ENCODE measurements at places on chromosomes 6 and 20.

DNA sequence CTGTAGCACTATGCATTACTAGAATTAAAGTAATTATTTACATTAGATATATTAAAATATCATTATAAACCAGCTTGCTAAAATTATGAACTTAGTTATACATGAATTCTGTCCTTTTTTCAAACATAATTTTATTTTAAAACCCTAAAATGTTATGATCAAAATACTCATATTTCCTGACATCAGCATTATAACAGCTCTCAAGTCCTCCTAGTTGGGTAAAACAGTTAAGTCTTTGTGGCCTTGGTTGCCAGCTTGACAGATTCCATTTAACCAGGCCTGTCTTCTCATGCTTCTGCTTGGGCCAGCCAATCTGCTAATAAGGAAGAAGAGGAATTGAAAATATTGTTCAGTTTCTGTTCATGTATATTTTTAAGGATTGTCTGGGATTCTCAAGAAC, 147.9 kb upstream of the SLC35B3 start:
- DNase-seq = no peak

- DNase-seq = no peak
Measured at GRCh38 chr6:40389254-40389653, 197.9 kb downstream of the LRFN2 start.

DNA sequence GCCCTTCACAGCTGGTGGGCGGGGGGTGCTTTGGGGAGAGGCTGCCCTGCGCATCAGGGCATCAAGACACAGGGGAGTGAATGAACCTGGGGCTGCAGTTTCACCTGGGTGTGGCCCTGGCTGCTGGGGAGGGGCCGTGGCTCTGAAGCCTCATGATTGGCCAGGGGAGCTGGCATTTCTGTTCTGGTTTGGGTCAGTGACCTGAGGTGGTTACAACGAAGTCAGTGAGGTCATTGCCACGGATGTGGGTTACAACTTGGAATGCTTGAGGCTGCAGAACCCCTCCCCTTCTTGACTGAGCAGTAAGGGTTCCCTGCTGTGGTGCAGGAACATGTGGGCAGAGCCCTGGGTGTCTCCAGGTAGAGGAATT, 3.0 kb downstream of the TCEA2 start:
- no peak for DNase-seq

GRCh38 chr20:25424536-25424935, 17.1 kb downstream of the GINS1 start:
- no peak for DNase-seq

- no peak for DNase-seq
Measured at GRCh38 chr20:23136893-23137745, 51.0 kb upstream of the CD93 start.

DNA sequence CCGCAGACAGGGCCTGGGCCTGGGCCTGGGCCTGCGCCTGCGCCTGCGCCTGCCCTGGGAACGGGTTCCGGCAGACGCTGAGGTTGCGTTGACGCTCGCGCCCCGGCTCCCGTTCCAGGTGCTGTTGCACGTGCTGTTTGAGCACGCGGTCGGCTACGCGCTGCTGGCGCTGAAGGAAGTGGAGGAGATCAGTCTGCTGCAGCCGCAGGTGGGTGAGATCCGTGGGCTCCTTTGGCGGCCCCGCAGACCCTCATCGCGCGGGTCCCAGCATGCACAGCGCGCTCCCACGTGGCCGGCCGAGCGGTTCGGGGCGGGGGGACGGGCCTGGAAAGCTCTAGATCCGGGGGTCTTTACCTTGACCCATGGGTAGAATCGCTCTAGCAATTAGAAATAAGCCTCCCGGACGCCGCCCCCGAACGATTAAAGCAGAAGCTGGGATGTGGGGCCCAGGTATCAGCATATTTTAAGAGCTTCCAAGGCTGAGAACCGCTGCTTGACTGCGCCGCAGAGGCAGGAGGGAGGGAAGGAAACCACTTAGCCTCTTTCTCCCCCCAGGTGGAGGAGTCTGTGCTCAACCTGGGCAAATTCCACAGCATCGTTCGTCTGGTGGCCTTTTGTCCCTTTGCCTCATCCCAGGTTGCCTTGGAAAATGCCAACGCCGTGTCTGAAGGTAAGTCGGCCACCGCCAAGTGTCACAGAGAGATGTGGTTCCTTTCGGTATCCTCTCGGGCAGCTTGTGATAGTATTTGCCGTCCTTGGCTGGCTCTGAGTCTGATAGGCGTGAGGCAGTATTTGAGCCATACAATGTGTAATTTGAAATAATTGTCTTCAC, 508 bp downstream of the NOP56 start:
- no peak for DNase-seq

DNA sequence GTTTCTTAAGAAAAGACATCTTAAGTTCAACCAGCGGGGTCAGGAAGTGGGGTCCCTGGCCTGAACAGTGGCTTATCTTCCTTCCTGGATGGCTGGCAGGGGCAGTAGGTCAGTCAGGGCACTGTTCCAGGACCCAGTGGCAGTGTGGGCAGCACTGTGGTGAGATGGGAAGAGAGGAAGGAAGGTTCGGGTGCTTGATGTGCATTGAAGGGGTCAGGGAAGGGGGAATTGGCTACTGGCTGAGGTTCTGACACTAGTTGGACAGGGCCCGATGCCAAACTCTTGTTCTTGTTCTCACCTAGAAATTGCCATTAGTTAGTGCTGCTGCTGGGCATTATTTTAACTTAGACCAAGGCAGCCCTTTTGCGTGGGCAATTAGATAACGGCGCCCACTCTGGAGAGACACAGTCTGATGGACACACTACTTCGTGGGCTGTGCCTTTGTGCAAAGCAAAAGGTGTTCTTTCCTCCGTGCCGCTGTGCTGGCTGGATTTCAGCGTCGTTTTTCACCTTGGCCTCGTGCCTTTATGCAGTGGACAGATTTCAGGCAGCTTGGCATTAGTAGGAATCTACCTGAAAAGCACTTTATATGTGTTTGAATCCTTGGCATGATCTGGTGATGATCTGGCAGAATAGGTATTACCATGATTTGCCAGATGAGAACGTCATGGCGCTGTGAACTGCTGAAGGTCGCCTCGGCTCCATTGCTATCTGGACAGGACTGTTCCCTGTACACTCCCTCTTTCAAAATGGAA, 30.3 kb downstream of the UTRN start:
- peak; percentile 14 for DNase-seq
